Activated T-helper 1 cell treated with Interleukin-2 at 50 U/mL for 16 hours (primary cell): ENCODE measurements at places on chromosomes 12 and 14.

DNA sequence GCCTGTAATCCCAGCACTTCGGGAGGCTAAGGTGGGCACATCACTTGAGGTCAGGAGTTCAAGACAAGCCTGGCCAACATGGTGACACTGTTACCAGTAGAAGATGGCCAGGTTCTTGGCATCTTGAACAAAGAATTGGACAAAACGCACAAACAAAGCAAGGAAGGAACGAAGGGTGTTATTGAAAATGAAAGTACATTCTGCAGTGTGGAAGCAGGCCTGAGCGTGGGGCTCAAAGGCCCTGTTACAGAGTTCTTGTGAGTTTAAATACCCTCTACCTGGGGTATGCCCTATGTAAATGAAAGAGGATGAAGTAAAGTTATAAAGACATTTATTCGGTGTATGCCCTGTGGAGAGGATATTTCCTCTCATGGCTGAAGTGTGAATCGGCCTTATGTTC is 20.8 kb upstream of the CDK17 start:
- no peak for DNase-seq

DNA sequence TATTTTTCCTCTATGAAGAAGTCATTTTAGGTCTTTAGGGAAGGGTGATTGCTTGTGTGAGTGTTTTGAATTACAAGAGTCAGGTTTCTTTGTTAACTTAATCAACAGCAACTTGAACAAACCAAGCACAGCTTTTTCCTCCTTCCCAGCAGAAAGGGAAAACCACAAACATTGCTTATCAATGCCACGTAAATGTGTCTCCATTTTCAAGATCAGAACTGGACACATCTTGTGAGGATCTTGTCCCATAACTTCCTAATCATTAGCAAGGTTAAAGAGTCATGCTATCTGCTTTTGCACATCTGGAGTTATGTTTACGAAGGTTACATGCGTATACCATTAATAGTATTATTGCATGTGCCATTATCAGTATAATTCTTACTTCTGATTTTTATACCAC is 248.0 kb upstream of the FLRT2 start:
- DNase-seq: no peak

DNA sequence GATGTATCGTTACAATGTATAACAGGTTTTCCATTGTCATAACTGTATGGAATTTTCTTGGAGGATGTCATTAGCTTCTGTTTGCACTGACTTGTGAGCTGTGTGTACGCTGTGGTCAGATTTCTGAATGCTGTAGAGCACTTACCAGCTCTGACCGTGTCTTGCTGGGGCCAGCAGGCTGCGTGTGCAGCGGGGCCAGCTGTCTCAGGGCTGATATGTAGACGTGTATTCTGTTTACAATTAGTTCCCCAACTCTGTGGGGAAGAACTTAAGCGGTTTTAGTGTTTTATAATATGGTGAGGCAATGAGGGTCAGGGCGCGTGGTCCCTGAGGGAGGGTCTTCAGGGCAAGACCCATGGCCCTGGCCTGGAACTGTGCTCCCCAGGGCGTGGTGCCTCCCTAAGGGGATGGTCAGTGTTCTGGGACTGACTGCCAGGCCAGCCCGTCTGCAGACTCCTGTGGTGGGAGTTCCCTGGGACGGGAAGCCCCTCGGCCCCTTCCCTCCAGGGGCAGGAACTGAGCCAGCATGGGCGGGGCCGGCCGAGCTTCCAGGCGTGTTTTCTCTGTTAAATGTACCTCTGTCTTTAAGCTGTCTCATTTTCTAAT is 18.7 kb downstream of the XRCC3 start:
- no peak for DNase-seq

DNA sequence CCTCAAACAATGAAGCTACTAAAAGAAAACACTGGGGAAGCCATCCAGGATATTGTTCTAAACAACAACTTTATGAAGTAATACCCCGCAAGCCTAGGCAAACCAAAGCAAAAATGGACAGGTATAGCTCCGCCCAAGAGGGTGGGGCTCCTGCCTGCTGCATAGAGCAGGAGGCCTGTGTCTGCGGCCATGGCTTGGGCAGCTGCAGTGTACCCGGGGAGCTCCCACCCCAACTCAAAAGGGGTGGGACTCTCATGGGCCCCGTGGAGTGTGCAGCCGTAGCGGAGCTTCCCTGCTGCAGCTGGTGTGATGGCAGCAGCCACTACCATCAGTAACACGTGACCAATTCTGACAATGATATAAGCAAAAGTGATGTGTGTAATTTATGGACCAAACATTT is 264.2 kb upstream of the KITLG start:
- DNase-seq: no peak

DNA sequence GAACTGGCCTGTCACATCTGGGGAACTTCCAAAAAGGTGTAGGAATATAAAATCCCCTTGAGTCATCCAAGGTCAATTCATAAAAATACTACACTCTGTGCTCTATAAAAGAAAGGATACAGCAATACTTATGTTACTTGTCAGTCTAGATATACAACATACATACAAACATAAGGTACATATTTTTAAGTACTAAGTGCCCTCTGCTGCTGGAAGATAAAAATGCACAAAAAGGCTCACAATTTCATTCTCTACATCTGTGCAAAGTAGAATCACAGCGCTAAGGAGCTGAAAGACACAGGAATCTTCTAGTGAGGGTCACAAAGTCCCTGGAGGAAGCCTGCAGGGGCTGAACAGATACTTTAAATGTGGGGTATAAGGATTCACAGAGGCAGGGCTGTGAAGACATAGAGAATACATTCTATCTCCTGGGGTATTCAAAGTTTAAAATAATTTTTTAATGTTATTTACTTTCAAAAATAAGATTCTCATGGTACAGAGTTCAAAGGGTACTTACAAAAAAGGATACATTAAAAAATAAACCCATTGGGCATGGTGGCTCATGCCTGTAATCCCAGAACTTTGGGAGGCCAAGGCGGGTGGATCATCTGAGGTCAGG is 10.2 kb upstream of the GOLGA5 start:
- DNase-seq: no peak

GRCh38 chr12:13196130-13196921 is at the start of gene EMP1:
TSS of gene EMP1 (plus strand) at chr12:13196726. CDS start at chr12:13211511, 14,785 bp downstream.
- peak; percentile 55 for DNase-seq

DNA sequence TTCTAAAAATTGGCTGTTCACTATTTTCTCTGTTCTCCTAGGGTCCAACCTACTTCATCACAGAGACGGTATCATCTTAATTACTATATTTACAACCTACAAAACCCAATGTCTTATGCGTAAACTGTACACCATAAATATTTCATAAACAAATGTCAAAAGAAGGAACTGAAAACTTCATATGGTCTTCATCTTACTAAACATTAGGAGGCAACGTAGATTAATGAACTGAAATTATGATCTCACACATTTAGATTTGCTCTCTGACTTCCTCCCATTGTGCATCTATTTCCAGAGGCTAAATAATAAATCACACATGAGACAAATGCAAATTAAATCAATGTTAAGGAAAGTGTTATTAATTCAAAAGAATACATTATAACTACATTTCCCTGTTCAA is 1850.6 kb upstream of the SEL1L start:
- DNase-seq: no peak

DNA sequence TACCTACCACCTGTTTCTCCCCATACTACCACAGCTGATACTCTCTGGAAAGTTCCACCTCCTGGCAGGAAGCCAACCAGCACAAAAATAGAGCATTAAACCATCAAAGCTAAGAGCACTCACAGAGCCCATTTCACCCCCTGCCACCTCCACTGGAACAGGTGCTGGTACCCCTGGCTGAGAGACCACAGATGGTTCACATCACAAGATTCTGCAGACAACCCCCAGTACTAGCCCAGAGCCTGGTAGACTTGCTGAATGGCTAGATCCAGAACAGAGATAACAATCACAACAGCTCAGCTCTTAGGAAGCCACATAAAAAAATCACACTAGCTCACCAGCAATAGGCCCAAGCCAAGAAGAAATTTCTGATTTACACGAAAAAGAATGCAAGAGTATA is 855.2 kb downstream of the FSCB start:
- no peak for DNase-seq
